ENCODE measurements at places on chromosomes 7 and 10.

- no peak for DNase-seq
Measured at GRCh38 chr7:949021-949934, 5.2 kb downstream of the ADAP1 start.

DNA sequence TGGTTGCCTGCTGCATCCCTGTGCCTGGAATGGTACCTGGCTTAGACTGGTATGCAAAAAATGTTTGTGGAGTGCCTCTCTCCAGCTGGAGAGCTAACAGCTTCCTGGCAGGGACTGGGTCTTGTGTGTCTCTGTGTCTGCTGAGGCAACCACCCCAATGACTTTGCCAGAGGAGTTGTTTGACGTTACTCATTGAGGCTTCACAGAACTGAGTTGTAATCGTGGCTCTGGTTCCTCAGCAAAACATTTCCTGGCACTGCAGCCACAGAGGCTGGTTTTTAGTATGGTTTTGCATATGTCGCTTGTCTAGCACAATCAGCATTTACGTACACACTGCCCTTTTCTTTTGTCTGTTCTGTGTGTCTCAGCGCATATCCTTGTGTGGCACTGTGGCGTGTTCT is 7.5 kb downstream of the ZNF282 start:
- no peak for DNase-seq

GRCh38 chr7:55202150-55202913 is 162.8 kb upstream of the LANCL2 start:
- no peak for DNase-seq

DNA sequence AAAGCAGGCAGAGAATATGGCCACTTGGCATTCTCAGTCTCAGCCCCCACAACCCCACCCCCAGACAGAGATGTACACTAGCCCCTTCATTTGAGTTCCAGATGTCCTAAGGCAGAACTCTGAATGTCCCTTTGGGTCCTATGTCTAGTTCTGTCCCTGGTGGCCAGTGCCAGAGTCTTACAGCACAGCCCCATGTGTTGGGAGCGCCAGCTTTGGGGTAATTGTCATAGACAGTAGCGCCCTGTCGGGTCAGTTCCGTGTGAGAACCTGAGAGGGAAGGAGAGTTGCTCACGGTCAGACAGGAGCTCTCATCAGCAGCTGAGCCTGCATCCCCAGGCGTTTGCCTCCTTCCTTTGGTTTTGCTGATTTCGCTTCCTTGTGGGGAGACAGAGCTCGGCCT is 94.9 kb upstream of the INSYN2A start:
- DNase-seq: no peak

DNA sequence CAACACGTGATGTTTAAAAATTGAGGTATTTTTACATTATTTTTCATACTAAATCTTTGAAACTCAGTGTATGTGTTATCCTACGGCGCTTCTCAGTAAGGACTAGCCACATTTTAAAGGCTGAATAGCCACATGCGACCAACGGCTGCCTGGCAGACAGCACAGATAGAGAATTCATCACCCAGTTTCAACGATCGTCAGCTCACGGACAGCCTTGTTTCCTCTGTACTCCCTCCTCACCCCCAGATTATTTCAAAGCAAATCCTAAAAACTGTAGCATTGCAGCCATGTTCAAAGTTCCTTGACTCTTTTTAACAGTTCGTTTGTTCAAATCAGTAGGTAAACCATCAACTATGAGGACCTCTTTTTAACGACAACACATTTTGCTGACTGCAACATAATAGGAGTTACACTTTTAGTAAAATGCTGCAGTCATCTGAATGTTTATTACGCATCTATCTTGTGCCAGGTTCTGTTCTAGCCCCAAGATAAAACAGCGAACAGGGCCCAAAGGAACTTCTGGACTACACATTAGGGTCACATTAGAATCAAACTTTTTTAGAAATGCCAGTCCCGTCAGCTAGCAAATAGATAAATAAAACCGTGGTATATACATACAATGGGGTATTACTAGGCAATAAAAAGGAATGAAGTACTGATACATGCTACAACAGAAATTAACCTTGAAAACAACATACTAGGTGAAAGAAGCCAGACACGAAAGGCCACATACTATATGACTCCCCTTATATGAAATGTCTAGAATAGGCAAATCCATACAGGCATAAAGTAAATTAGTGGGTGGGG is 5.7 kb downstream of the OSBPL3 start:
- DNase-seq: no peak

- no peak for DNase-seq
Measured at GRCh38 chr7:50791938-50792341, 9.2 kb upstream of the GRB10 start.

- DNase-seq: no peak
Measured at GRCh38 chr7:88243345-88243909, 23.6 kb upstream of the SRI start.

DNA sequence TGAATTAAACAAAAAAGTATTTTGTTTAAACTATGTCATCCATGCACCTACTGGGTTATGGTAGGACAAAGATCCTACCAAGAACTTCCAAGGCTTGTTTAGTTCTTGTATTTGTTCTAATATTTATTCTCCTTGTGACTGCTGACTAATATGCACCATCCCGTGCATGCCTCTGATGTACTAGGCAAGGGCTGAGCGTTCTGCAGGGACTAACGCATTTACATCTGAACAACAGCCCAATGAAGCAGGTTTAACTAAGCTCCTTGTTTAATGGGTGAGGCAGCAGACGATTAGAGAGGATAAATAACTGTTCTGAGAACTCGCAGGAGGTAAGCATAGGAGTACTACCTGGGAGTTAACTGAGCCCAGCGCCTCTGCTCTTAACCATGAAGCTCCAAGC is 64.9 kb downstream of the KIAA1549 start:
- no peak for DNase-seq

- no peak for DNase-seq
Measured at GRCh38 chr10:113590581-113590980, 37.7 kb downstream of the HABP2 start.

- no peak for DNase-seq
Measured at GRCh38 chr7:76403780-76404494, 5.6 kb downstream of the SSC4D start.

DNA sequence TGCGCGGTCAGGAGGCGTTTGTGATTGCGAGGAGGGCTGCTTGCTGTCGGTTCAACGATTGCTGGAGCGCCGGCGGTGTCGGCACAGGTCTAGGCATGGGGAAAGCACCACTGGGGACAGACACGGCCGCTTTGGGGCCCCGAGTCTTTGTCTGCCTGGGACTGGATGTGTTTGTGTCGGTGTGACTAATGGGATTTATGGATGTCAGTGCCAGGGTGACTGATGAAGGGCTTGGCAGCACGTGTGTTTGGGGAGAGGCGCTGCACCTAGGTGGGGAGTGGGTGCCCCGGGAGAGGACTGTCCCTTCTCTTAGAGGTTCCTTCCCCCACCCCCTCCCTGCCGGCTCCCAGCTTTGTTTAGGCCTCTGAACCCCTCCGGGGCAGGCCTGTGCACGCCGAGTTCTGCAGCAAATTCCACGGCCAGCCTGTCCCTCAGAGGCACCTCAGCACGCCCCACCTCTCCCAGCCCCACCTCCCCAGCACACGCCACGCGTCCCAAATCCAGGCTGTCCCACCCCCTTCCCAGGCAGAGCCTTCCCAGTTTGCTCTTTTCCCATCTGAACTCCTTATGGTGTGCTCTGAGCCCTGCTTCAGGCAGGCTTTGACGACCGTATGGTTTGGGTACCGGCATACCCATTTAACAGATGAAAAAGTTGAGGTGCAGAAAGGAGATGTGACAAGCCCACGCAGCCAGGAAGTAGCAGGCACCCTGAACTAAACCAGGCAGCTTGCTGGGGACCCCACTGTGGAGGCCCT is 6.4 kb upstream of the TNRC18 start:
- DNase-seq: no peak

DNA sequence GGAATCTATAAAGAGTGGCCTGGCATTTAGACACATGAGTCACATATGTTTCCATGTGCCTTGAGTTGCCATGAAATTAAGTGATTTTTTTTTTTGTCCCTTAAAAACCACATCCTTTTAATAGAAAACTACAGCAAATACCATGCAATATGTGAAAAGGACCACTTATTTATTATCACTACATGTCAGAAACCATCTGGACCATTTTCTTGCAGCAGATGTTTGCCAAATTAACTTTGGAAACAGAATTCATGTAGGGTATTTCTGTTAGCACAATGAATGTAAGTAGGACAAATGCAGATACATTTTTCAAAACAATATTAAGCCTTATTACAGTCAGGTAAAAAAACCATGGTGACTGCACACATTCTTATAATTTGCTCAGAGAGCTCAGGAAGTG is 230.6 kb downstream of the REEP3 start:
- DNase-seq: no peak

DNA sequence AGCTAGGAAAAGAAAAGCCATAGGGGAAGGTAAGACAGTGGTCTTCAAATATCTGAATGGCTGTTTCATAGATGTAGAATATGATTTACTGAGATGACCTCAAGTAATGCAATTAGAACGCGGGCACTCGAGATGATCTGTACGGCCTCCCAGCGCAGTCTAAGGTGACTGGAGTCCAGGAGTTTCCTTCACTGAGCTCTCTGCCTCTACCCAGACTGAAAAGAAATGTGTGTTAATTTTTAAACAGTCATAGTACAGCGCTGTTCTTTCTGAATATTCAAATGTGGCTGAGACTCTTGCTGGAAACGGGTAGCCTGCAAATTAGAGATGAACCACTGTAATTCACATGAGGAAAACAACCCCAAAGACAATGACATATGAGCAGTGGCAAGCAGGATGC is 562.4 kb upstream of the AUTS2 start:
- no peak for DNase-seq
